ENCODE measurements at places on chromosomes 2 and 18.

DNA sequence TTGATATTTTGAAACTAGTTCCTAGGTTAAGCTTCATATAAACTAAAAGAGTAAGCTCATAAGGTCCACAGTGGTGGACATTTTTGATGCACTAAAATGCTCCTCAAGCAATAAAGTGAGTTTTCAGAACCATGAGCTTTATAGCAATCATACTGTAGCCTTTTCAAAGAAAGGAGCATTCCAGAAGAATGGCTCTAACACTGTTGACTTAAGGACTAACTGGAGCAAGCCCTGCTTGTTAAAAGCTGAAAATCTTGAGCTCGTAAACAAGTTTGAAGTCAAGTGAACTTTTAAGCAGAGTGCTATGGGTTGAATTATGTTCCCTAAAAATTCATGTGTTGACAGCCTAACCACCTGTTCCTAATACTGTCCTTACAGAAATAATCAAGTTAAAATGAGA is 38.0 kb downstream of the KYNU start:
- DNase-seq: no peak

DNA sequence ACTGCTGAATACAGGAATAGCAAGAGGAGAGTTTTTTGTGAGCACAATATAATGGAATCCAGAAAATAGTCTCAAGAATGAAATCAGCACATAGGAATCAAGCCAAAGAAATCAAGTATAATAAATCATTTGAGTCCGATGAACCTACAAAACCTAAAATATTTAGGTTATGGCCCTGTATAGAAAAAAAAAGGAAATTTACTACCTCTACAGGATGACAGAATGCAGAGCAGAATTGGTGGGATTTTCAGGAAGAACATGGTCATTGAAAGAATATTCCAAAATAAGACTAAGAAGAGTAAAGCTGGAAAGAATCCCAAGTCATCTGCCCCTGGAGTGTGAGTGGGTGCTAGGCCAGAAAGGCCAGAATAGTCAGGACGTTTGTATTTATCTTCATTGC is 1041.2 kb upstream of the CDH2 start:
- DNase-seq: no peak

DNA sequence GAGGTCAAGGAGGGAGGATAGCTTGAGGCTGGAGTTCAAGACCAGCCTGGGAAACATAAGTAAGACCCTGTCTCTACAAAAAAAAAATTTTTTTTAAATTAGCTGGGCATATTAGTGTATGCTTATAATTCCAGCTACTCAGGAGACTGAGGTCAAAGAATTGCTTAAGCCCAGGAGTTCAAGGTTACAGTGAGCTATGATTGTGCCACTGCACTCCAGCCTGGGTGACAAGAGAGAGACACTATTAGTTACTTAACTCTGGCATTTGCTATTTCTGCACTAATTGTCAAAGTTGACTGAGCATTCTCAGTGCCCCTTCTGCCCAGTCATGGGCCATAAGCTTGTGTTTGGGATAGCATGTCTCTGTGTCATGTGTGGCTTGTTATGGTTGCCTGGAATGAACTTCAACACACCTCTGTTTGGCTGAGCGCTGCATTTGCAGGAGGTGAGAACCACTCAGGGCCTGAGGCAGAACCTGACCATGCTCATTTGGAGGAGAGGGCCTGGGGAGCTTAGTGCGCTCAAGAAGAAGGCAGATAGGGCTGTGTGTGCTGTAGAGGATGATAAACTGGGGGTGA is 77.7 kb downstream of the SH3RF3 start:
- DNase-seq: no peak

DNA sequence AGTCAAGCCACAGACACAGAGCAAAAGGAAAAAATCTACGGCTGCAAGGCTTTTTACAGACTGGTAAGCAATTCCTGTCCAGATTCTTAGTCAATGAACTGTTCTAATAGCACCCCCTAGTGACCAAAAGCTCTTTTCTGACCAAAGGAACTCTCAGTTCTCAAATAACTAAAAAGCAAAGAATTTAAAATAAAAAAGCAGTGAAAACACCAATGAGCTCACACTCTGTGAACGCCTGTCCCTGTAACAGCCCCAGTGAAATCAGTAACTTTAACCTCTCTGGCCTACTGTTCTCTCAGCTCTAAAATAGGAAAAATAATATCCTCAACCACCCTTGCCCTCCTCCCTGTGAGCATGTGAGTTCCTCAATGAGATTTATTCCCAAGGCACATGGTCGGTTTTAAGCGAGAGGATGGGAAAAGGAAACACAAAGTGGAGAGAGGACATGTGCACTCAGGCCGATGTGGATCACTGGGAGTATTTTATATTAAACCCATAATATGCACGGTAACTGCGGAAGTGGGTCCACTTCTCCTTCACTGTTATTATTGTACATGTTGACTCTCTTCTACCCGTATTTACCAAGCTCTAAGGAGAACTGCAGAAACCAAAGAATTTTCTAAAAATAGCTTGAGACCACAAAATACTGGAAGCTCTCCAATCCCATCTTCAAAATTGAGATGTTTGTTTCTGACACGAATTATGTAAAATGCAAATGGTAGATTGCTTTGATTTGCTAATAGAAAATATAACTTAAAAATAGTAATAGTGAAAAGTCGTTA is 128.5 kb downstream of the STK39 start:
- DNase-seq: no peak

DNA sequence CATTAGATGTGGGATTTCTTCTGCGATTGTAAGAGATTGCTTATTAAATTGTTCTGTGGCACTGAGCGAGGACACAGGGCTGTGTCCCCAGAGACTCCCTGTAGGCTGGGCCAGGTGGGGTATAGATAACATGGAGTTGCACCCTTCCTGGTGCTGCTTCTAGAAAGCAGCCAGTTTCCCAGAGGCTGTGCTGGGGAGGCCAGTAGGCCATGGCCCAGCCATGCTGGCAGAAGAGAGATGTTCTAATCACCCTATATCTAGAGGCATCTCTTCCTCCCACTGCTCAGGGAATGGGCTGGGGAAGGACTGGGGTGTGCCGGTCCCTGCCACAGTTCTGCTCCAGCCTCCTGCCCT is 66.9 kb downstream of the HS1BP3 start:
- no peak for DNase-seq

Measured in stimulated activated CD4-positive, alpha-beta T cell treated with anti-CD3 and anti-CD28 coated beads, TNF-alpha, amount 100 ng/mL, for 24 hours (primary cell).